Hypothalamus (tissue), 51 donors: ENCODE measurements at places on chromosomes 2 and 18.

GRCh38 chr18:32114293-32114942, 22.7 kb downstream of the RNF138 start:
- no peak for DNase-seq

DNA sequence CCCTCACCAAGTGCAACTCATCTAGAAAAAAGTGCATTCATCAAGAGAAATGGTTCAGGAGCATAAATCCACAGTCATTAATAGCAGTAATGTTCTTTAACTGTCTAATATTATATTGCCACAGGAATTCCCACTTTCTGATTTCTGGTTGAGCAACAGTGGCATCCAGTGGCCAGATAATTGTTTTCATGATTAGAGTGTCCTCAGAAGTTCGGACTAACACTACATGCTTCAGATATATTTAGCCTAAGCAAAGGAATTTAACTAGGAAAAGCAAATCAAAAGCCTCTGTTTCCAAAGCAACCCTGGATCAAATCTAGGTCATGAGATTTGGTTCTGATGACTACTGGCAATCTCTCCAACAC, 9.8 kb upstream of the ERBB4 start:
- DNase-seq: no peak

DNA sequence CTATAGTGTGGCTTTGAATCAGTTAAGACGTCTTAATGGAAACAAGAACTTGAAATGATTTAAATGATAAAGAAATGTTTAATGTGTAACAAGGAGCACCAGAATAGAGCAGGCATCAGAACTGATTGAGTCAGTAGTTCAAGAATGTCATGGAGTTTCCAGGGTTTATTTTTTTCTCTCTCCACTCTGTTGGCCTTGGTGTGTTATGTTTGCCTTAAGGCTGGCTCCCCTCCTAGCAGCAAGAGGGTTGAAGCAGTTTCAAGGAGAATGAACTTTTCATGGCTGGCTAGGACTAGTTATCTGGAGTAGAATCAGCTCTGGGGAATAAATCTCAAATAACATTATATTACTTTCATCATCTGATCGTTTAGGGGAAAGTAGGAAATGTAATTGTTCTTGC, 13.4 kb upstream of the GLS start:
- no peak for DNase-seq

DNA sequence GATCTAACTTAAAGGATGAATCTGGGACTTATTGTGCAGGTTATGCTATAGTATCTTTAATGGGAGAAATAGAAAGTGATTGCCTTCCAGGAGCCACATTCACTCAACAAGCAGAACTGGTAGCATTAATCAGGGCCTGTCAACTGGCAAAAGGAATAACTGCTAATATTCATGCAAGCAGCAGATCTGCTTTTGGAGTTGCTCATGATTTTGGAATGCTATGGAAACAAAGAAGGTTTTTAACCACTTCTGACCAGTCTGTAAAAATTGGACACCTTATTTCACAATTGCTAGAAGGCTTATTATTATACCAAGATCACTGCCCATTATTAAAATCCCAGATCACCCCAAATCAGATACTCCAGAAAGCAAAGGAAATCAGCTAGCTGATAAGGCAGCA, 200.4 kb downstream of the MREG start:
- DNase-seq: no peak

DNA sequence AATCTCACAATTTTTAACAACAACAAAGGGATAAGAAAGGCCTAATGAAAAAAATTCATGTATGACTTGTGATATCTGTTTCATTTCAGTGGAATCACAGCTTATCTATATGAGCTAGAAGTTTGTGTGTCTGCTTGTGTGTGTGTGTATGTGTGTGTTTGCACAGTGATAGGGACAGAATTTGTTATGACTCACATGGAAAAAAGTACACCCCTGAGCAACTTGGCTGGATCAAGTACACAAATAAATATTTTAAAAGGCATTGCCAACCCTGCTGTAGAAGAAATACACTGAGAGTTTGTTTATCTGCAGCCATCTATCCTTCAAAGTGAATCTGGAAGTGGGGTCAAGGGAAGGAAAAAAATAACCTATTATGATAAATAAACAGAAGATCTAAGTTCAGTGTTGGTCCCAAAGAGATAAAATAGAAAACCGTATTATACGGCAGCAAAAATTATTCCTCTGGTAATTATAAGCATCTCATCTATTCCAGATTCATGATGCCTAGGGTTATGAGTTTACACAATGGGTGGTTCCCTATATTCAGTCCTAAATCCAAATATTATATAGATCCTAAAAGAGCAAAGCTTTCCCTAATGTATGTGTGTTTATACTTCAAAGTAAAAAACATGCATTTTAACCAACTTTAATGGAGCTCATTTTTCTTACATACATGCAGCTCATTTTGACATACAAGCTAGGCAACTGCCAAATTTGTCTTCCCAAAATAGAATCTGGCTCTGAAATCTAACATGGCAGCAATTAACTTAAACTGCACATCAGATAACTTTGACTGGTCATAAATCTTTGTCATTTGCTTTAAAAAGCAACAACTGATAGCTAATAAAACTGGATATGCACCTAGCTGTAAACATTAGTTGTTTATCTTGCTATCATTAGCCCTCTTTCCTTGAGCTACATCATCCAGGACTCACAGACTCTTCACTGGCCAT, 420.6 kb downstream of the IRS1 start:
- DNase-seq: no peak

DNA sequence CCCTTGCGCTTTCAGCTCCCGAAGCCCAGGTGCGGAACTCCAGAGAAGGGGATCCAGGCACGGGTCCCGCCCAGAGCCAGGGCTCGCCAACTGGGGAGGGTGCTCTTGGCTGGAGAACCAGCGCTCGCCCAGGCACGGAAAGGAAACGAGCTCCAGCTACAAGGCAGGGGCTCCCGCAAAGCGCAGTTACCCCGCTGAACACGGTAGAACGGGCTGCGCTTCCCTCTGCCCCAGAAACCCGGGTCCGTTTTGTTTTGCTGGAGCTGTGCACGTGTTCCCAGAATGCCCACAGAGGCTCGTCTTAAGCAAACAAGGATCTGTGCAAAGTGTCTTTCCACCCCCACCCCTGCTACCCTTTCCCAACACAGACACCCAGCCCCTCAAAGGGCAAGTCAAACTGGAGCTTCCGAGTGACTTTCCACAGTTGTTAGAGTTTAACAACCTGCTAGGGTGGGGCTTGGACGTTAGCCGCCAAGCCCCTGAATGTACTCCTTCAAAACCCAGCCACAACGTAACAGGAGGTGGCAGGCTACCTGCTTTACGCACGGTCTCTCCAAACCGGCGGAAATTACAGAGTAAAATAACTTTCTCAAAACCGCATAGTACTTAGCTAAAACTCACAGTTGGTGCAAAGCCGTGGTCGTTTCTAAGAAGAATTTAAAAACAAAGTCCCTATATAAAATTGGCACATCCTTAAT, 775 bp downstream of the RNF125 start:
- peak; percentile 54 for DNase-seq

GRCh38 chr2:6590442-6590841, 275.3 kb downstream of the CMPK2 start:
- DNase-seq: no peak
